ENCODE measurements at places on chromosomes 6 and 20.

- DNase-seq: no peak
These were observed at the start of gene RFX6 for GRCh38 chr6:116876635-116877611. Gene RFX6, plus strand, starts transcription at chr6:116877242. Its CDS starts 34 bp downstream, at chr6:116877276.

- peak; percentile 69 for DNase-seq
These were observed 963 bp downstream of the FOXF2 start for GRCh38 chr6:1390133-1390945.

DNA sequence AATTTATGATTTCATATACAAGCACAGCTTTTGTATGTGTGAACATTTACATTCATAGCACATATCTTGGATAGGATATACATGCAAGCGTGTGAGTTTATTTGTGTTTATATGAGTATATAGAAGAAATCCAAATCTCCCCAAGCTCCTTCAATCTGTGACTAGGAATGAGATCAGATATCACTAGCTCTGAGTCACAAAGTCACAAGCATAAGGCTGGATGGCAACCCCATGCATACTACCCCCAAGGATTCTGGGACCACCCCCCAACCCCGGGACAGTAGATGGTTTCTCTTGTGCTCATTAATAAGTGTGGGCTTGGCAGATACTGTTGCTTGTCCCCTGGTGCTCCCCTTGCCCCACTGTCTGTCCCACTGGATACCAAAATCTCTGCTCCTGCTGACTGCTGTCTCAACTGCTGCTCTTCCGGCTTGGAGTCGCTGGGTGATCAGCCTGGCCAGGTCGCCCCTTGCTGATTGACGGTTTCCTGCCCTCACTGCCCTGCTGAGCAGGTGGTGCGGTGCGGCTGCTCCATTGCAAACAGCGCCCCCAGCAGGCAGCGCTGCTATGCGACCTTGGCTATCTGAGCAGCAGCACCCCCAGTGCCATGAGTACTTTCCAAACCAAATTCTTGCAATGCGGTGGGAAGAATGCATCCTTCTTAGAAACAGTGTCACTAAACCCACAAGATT lies 279.4 kb downstream of the CD83 start:
- peak; percentile 20 for DNase-seq

DNA sequence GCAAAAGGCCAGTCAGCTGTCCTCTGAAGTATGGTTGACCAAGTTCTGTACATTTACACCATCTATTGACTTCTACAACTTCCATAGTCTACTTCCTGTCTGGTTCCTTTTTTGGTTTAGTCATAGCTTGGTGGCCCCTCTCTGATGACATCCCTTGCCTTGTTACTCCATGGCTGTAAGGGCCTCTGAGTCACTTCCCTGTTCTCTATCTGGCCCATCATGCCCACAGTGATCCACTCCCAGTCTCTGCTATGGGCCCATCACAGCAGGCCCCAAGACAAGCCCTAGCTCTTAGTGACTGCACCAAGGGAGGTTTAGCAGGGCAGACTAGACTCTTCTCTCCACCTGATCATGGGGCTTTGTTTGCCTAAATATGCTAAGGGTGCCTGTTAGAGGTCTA lies 441.6 kb downstream of the HACE1 start:
- DNase-seq: no peak

DNA sequence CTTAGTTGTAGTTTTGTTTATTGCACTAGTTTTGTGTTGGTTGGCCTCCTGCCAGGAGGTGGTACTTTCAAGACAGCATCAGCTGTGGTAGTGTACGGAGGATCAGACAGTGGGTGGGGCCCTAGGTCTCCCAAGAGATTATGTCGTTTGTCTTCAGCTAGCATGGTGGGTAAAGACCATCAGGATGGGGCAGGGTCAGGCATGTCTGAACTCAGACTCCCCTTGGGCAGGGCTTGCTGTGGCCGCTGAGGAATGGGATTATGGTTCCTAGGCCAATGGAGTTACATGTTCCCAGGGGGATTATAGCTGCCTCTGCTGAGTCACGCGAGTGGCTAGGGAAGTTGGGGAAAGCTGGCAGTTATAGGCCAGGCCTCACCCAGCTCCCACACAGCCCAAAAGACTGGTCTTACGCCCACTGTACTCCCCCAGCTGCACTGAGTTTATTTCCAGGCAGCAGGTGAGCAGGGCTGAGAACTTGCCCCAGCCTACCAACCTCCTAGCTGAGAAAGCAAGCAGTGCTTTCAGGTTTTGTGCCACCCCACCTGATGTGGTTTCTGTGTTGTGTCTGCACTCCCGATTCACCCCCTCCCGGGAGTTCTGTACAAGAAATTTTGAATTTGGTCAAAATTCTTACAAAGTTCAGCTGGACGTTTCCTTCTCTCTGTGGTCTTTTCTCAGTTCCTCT lies 24.7 kb downstream of the ZSCAN31 start:
- no peak for DNase-seq

DNA sequence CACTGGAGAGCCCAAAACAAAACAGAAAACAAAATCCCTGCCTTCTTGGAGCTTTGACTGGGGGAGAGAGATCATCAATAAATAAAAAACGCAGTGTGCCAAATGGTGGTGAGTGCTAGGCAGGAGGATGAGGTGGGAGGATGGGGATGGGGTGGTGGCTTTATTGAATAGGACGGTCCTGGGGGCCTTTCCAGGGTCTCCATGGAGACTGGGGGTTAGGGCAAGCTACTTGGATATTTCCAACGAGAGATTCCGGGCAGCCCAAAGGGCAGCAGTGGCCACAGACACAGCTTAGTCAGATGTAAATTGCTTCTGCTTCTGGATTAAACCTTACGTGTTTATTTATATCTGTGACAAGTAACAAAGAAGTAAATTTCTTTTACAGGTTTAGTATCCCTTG lies 700.1 kb downstream of the QKI start:
- DNase-seq: no peak

GRCh38 chr6:53049415-53049814 lies 15.8 kb upstream of the FBXO9 start:
- DNase-seq: no peak

GRCh38 chr6:3894590-3895311 lies 45.6 kb downstream of the FAM50B start:
- no peak for DNase-seq

GRCh38 chr20:12327205-12327604 lies 409.5 kb downstream of the BTBD3 start:
- no peak for DNase-seq

DNA sequence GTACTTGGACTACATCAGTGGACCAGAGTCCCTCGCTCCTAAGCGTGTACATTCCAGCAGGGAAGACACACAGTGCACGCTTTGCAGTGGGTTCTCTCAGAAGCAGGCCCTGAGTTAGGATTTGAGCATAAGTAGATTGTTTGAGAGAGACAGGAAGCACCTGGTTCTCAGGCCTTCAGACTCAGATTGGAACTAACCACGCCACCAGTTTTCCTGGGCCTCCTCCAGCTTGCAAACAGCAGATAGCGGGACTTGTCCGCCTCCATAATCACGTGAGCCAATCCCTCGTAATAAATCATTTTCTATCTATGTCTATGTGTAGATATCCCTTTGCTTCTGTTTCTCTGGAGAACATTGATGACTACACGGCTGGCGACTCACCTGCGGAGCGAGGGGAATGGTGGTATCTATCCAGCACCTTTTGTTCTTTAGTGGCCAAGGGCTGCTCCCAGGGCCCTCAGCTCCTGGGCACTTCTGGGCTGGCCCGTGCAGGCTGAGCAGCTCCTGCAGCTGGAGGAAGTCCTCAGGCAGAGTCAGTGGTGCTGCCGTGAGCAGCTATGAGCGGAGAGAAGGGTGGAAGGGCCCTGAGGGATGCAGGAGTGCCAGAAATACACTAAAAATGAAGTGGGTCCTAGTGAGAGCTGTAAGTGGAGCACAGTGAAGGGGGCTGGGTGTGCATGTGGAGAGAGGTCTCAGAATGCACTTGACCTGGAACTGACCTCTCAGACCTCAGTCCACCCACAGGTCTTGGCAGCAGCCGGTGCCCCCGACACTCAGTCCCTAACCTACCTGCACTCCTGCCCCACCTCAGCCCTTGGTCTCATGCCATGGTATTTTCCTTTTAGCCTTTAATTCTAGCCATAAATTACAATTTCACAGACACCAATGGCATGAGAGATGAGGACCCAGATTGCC lies 76.9 kb downstream of the STK35 start:
- no peak for DNase-seq

DNA sequence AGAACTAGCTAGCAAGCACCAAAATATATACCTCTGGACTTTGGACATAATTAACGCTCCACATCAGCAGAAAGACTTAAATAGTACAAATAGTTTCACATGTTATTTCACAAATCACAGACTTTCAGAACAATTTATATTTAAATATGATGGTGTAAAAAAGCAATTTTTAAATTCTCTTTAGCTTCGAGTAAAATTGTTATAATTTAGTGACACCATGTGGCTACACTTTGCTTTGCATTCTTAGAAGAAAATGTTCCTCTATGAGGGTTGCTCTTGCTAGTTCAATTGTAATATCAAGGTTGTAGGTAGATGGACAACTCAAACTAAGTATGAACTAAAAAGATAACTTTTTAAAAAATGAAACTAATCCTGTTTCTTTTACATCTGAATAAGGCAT lies 69.0 kb downstream of the BTBD9 start:
- peak; percentile 26 for DNase-seq

- peak; percentile 33 for DNase-seq
These were observed 401.6 kb upstream of the SULF2 start for GRCh38 chr20:48186915-48187314.

GRCh38 chr20:54557806-54558590 lies 82.6 kb downstream of the DOK5 start:
- DNase-seq: no peak

- no peak for DNase-seq
These were observed 13.1 kb downstream of the NUP43 start for GRCh38 chr6:149733089-149733720.

- no peak for DNase-seq
These were observed 3.5 kb upstream of the SMIM28 start for GRCh38 chr6:138374230-138374629.

GRCh38 chr20:10531848-10532247 lies 96.7 kb downstream of the SLX4IP start:
- DNase-seq: no peak

DNA sequence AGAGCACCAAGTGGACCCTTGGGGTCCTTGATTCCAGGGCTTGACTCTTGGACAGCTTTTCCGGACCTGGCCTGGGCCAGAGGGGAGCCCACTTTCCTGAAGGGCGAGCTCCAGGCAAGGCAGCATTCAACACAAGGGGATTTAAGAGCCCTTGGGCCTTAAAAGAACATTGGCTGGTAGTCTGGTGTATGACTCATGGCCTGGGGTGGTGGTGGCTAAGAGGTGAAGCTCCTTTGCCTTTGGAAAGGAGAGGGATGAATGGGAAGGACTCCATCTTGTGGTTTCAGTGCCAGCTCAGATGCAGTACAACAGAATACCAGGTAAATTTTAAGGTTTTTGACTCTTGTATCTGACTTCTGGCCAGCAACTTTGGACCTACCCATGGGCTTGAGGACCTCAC lies 760.7 kb downstream of the GRIK2 start:
- DNase-seq: no peak

GRCh38 chr6:126701676-126702560 lies 362.0 kb downstream of the CENPW start:
- DNase-seq: no peak
